ENCODE measurements at places on chromosomes 1 and 21. TPM values are rescaled to one million over a fixed set of nuclear protein-coding genes. Genes with fewer than 3 reads are reported as not detected.

Gene FAM72C
- not detected for polyA plus RNA-seq

Gene APCS
- polyA plus RNA-seq, result not detected

Gene LAPTM5
- 0.36 TPM for polyA plus RNA-seq

Gene PGLYRP4
- polyA plus RNA-seq, result not detected

Gene SAMD13
- polyA plus RNA-seq, result 0.78 TPM

Gene CCDC30
- 1.6 TPM for polyA plus RNA-seq

Gene WNT3A
- not detected for polyA plus RNA-seq

Gene GCLM
- 69.0 TPM for polyA plus RNA-seq

Gene RSRP1
- 113 TPM for polyA plus RNA-seq

Gene CAMK1G
- polyA plus RNA-seq, result 0.24 TPM

Gene NOC2L
- polyA plus RNA-seq, result 65.0 TPM

Gene CASQ1
- polyA plus RNA-seq, result not detected

Gene GPN2
- 26.3 TPM for polyA plus RNA-seq

Measured in GM23248 (cell line).